ENCODE measurements at places on chromosomes 12 and 14. TPM values are rescaled to one million over a fixed set of nuclear protein-coding genes. Genes with fewer than 3 reads are reported as not detected.

DNA sequence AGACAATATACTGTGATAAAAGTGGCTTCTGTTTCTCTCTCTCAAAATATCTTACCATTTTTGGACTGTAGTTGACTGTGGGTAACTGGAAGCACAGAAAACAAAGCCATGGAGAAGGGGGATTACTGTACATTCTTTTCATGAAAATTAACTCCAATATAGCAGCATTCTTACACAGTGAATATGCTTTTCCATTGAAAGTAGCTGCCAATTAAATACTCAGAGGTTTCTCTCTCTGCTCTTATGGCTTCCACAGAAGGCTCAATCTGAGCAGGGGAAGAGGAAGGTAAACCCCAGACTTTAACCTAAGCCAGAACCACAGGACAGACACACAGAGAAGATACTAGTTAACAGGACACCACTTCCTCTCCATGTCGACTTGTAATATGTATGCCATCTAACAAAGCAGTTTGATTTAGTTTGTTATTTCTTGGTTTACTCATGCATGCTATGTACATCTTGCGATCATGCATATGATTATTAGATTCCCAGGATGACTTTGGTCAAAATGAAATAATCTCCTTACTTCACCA lies 150.2 kb downstream of the SSPN start:
- no peak for DNase-seq
- H3K27ac ChIP-seq: no peak overlapping the region
- H3K27me3 ChIP-seq: no peaks in the 10 kb centered on the region
- no peak overlapping the region for H3K4me3 ChIP-seq

- DNase-seq: no peak
- no peaks in the 10 kb centered on the region for H3K4me1 ChIP-seq
- no peaks in the 10 kb centered on the region for H3K27me3 ChIP-seq
- no peaks in the 10 kb centered on the region for H3K36me3 ChIP-seq
- H3K27ac ChIP-seq: no peak overlapping the region
Measured at GRCh38 chr12:24034160-24034559, 84.7 kb upstream of the SOX5 start.

GRCh38 chr14:69982220-69982839 lies 103.1 kb downstream of the SMOC1 start:
- no peak overlapping the region for H3K4me3 ChIP-seq
- H3K4me1 ChIP-seq: no peaks in the 10 kb centered on the region
- peaks cover 33% of the 10 kb centered on the region for H3K27me3 ChIP-seq
- no peak for DNase-seq
- H3K27ac ChIP-seq: no peak overlapping the region

DNA sequence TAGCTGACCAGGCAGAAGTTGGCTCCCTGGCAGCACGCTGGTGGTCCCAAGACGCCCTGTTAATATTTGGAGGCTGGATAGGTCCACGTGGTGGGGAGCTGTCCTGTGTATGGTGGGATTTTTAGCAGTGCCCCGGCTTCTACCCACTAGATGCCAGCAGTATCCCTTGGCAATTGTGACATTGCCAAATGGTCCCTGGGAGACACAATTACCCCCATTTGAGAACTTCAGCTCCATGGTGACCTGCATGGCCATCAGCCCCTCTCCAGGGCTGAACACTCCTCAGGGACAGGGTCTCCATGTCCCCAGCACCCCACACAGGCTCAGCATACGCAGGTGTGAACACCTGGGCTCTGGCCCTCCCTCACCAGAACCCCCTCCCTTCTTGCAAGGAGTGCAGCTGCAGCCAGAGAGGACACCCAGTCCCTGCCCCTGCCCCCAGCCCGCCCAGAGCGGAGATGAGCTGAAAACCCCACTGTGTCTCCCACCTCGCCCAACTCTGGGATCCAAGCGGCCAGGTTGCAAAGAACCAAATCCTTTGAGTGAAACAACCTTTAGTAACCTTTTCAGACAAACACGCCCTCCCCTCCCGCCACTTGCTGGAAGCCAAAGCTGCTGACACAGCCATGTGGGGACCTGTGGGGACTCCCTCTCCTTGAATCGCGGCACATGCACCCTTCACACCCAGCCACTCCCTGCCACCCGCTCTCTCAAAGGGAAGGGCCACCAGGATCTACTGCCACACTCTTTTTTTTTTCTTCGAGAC lies 120.4 kb downstream of the CALM1 start:
- no peaks in the 10 kb centered on the region for H3K4me1 ChIP-seq
- peaks cover 25% of the 10 kb centered on the region for H3K27me3 ChIP-seq
- no peak overlapping the region for H3K27ac ChIP-seq

- peaks cover 76% of the 10 kb centered on the region for H3K27me3 ChIP-seq
- no peak overlapping the region for H3K27ac ChIP-seq
- no peaks in the 10 kb centered on the region for H3K4me1 ChIP-seq
- no peak for DNase-seq
- no peak overlapping the region for H3K4me3 ChIP-seq
- H3K36me3 ChIP-seq: no peaks in the 10 kb centered on the region
Measured at GRCh38 chr14:103087343-103087835, 3.4 kb downstream of the LBHD2 start.

RNF212B gene
- not detected for total RNA-seq

NXPH4 gene
- total RNA-seq: not detected

TMEM179 gene
- total RNA-seq: not detected

ARHGEF40 gene
- 3.3 TPM for total RNA-seq

Data from T-cell (primary cell).